Activated CD4-positive, alpha-beta T cell treated with anti-CD3 and anti-CD28 coated beads for 4 hours (primary cell): ENCODE measurements at places on chromosomes 12 and 14.

GRCh38 chr14:104979758-104980610, 1.8 kb upstream of the AHNAK2 start:
- DNase-seq = no peak

- no peak for DNase-seq
These were observed 10.0 kb downstream of the DACT1 start for GRCh38 chr14:58647777-58648176.

GRCh38 chr12:67161322-67161918, 107.7 kb upstream of the CAND1 start:
- peak; percentile 36 for DNase-seq

DNA sequence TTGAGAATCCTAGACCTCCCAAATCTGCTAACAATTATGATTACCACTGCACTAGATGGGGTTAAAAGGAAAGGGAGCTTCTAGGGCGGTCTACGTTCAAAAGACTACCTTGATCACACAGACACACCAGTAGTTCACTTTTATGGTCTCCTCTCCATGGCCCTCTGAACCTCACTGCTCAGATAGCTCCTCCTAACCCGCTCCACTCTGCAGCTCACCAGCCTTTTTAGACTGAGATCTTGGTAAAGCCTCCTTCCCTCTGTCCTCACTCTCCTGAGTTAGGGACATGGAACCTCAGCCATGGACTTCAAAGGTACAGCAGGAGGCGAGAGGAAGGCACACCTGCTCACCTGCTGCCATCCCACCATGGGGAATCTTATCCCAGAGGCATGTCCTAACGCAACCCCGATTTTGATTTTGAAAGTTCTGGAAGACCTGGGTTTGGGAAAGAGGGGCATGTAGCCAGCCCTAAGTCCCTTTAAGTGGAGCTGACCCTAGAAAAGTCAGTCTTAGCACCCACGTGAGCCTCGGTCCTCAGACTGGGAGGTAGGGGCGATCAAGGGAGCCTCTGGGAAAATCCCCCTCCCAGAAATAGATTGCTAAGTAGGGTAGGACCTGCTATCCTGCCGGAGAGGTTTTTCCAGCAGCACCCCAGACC, 1.3 kb downstream of the ZNF219 start:
- no peak for DNase-seq

DNA sequence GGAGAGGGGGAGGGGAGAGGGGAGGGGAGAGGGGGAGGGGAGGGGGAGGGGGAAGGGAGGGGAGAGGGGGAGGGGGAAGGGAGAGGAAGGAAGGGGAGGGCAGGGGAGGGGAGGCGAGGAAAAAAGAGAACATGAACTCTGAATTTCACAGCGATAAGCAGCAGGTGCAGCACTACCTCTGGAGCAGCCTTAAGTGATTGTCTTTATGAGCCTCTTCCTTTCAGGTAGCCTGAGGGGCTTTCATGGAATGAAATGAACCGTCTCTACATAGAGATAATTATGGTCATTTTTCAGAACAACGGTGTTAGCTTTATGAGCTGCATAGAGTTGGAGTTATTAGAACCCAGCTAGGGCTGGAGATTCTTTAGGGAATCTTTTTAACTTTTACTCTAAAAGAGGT, 18.1 kb upstream of the PTCSC3 start:
- DNase-seq = no peak

DNA sequence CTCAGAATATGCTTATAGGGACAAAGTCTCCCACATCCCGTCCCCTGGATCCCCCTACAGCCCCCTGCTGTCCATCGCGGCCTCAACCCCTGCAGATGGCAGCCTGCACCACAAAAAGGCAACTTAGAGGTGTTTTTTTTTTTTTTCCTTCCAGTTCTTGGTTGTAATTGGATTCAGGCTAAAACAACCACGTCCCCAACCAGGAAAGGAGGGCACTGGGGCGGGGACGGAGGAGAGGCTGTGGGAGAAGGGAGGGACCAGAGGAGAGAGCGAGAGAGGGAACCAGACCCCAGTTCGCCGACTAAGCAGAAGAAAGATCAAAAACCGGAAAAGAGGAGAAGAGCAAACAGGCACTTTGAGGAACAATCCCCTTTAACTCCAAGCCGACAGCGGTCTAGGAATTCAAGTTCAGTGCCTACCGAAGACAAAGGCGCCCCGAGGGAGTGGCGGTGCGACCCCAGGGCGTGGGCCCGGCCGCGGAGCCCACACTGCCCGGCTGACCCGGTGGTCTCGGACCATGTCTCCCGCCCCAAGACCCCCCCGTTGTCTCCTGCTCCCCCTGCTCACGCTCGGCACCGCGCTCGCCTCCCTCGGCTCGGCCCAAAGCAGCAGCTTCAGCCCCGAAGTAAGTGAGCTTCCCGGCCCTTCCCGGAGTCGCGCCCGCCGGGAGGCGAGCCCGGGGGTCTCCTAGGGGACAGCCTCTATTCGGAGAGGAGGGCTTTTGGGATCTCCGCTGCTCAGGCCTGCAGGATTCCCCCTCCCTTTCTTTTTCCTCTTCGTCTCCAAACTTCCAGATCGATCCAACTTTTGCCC, at the start of gene MMP14:
Gene MMP14, plus strand, starts transcription at position 285 of the 813 bp plus-strand sequence. Its CDS starts 233 bp downstream, at position 518.
- DNase-seq = no peak

- DNase-seq = no peak
These were observed 54.0 kb downstream of the PTPRB start for GRCh38 chr12:70583251-70583650.

- no peak for DNase-seq
These were observed 186.5 kb downstream of the PHETA1 start for GRCh38 chr12:111182382-111182781.

GRCh38 chr12:77494296-77494695, 336.4 kb upstream of the NAV3 start:
- no peak for DNase-seq

DNA sequence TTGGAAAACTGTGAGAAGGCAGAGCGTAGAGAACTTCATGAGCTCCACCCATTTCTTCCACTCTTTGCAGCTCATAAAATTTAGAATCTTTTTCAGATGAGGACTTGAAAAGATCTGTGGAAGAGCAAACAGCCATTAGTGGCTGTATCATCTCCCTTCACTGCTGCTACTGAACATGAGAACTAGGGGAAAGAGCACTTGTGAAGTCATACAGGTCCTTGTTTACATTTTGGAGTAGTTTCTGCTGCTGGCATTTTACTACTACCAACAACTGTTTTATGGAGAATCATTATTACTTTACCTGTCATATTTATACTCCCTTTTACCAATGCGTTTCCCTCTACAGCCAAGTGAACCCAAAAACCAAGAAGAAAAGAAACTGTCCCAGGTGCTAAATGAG, 41.0 kb downstream of the RPGRIP1 start:
- no peak for DNase-seq

- no peak for DNase-seq
These were observed 31.8 kb downstream of the CRADD start for GRCh38 chr12:93708952-93709351.

- DNase-seq = no peak
These were observed 90.1 kb upstream of the DAAM1 start for GRCh38 chr14:59098377-59098776.

GRCh38 chr14:50312734-50313054, 570 bp downstream of the DMAC2L start:
- DNase-seq = no peak

GRCh38 chr12:118986050-118986449, 4.7 kb downstream of the SRRM4 start:
- DNase-seq = no peak

- DNase-seq = no peak
These were observed 3.5 kb upstream of the KLRD1 start for GRCh38 chr12:10304161-10304574.

- no peak for DNase-seq
These were observed 126.0 kb upstream of the HIF1A start for GRCh38 chr14:61569308-61569707.

GRCh38 chr14:24259282-24260025, 3.5 kb downstream of the TGM1 start:
- no peak for DNase-seq

DNA sequence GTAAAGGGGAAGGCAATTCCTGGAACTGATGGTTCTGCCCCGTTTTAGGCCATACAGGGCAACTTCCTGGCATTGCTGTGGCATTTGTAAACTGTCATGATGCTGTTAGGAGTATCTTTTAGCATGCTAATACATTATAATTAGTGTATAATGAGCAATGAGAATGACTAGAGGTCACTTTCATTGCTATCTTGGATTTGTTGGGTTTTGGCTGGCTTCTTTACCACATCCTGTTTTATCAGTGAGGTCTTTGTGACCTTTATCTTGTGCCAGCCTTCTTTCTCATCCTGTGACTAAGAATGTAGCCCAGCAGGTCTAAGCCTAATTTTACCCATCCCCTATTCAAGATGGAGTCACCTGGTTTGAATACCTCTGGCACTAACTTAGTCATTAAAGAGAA, 51.2 kb downstream of the TESPA1 start:
- DNase-seq = peak; percentile 37

DNA sequence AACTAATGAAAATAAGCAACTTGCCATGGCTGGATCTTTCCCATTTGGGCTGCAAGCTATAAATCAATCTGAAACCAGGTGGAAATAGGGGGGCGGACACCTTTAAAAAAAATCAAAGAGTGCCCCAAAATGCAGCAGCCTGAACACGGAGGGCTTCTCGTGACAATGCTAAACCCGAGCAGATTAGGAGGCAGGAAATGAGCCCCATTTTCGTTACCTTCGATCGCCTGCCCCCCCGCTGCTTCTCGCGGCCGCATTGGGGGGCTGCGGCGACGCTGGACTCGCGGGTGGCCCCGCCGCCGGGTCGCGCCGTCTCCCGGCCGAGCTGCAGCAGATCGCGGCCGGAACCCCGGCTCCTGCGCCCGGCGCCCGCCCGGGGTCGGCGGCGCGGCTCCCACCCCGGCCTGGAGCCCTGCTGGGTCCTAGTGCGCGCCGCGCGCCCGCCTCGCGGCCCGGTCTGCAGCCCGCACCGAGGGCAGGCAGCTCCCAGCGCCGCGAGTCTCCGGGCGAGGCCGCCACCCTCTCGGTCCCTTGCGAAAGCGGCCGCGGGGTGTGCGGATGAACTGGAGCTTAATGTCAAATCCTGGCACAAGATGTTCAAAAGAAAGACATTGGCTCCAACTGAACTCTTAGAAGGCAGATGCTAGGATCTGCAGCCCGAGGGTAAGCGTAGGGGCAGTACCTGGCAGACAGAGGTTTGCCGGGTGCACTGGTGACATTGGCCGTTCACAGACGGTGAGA, 201.9 kb upstream of the FOXN3 start:
- peak; percentile 50 for DNase-seq

DNA sequence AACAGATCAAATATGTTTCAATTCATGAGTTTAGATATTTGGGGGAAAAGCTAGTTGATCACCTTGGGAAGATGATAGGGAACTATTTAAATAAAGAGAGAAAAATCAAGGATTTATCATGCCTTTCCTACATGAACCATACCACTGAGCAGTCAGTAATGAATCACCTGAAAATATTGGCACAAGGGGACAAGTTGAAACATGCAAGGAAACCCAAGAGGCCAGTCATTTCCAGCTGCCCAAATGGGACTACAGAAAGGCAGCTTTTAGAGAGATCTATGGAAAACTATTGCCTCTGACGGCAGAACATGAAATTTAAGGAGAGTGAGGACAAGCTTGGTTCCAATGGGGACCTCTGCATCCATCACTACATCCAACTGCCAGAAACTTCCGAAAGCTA, 14.1 kb upstream of the ETV6 start:
- no peak for DNase-seq

DNA sequence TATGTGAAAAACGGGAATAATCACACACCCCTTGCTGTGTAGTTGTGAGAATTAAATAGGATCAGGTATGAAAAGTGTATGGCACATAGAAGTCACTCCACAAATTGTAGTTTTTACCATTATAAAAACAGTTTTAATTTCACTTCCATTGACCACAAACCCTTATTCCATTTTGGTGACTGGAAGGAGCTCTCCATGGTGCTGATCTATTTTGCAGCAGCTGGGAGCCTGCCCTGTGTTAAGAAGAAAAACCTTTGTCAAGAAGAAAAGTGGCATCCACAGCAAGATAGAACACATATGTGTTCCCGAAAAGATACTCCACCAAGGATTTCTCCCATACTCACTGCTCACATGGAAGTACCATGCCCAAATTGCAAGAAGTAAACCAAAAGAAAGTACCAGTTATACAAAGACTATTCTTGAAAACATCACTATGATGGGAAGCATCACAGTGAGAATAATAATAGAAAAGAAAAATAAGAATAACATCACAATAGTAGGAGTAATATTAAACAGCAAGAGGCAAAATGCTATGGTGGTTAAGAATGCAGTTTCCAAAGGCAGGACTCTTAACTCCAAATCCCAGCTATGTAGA, 58.7 kb downstream of the TUNAR start:
- DNase-seq = no peak

- no peak for DNase-seq
These were observed 15.3 kb upstream of the NUDT14 start for GRCh38 chr14:105196265-105196960.

DNA sequence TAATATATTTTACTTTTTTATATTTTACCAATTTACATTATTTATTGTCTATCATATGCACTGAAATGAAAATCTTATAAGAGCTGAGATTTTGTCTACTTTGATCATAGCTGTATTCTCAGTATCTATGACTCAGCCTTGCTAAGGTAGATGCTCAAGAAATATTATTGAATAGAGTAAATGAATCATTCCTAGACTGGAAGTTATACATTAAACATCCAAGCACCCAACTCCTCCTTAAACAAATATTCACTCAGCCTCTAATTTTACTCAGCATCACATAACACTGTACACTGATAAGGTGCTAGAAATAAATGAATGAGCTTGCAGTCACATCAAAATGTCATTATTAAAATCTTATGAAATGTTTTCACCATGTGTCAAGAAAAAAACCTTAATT, 1424.9 kb downstream of the LRFN5 start:
- DNase-seq = no peak

DNA sequence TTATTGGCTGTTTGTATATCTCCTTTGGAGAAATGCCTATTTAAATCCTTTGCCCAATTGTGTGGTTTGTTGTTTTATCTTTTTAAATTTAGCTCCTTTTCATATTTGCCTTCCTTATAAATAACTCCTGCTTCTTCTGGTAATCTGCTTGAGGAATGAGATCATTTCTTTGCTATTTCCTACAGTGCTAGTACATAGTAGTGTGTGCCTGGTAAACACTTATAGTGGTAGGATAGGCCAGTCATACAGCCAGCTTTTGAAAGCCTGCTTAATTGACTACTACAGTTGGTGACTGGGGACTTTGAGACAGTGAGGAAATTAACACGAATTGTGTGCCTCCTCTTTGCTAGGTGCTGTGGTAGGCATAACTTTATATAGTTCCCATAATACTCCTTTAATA, 68.7 kb downstream of the BORCS5 start:
- DNase-seq = no peak

- no peak for DNase-seq
These were observed 11.3 kb upstream of the SCFD1 start for GRCh38 chr14:30610787-30611343.

DNA sequence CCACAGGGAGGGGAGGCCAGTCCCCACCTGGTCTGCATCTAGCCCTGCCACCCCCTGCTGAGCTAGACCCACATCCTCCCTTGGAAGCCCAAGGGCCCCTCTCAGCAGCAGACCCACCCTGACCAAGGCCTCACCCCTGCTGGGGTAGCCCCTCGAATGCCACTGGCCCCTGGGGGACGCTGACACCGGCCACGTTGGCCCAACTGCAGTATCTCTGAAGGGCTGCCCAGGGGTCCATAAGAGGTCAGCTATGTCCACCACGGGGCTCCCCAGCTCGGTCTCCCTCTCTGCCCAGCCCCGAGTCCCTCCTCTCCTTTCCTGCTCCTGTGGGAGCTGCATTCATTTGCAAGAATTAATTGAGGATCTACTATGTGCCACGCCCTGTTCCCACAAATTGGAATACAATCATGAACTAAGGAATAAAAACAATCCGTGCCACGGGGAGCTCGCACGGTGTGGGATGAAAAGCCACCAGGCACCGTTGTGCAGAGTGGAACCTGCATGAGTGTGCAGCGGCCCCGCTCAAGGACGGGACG, 71.4 kb downstream of the GALNT9 start:
- DNase-seq = no peak
